ENCODE measurements at places on chromosomes 1 and 21.
A peak's percentile ranks its signal among the peaks of the same experiment; 100 is the strongest.

DNA sequence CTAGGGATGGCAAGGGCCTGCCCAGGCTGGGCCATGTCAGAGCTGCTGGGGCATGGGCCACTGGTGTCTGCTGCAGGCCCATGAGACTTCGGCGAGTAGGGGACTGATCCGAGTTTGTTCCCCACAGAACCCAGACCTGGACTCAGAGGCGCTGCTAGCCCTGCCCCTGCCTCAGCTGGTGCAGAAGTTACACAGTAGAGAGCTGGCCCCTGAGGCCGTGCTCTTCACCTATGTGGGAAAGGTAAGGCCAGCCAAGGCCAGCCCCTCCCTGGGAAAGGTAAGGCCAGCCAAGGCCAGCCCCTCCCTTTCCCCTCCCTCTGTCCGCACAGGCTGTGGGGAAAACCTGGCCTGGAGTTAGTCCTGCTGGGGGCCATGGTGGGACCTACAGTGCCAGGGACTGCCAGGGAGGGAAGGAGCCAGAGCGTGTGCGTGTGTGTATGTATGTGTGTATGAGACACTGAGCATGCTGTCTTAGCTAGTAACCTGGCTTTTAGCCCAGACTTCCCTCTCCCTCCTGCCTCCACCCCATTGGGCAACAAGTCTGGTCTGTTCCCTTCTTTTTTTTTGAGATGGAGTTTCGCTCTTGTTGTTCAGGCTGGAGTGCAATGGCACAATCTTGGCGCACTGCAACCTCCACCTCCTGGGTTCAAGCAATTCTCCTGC is 8.0 kb downstream of the FAAH start:
- peak; percentile 93 for DNase-seq

- no peak for DNase-seq
These were observed 31.7 kb downstream of the ARID1A start for GRCh38 chr1:26727476-26727875.

- no peak for DNase-seq
These were observed 16.4 kb downstream of the FOXJ3 start for GRCh38 chr1:42318601-42319000.

GRCh38 chr21:23887725-23888306 is 1719.5 kb downstream of the MRPL39 start:
- no peak for DNase-seq

GRCh38 chr21:45857761-45858160 is 123.8 kb upstream of the COL6A1 start:
- DNase-seq, result no peak

- DNase-seq, result no peak
These were observed 34.7 kb downstream of the CRB1 start for GRCh38 chr1:197302775-197303174.

DNA sequence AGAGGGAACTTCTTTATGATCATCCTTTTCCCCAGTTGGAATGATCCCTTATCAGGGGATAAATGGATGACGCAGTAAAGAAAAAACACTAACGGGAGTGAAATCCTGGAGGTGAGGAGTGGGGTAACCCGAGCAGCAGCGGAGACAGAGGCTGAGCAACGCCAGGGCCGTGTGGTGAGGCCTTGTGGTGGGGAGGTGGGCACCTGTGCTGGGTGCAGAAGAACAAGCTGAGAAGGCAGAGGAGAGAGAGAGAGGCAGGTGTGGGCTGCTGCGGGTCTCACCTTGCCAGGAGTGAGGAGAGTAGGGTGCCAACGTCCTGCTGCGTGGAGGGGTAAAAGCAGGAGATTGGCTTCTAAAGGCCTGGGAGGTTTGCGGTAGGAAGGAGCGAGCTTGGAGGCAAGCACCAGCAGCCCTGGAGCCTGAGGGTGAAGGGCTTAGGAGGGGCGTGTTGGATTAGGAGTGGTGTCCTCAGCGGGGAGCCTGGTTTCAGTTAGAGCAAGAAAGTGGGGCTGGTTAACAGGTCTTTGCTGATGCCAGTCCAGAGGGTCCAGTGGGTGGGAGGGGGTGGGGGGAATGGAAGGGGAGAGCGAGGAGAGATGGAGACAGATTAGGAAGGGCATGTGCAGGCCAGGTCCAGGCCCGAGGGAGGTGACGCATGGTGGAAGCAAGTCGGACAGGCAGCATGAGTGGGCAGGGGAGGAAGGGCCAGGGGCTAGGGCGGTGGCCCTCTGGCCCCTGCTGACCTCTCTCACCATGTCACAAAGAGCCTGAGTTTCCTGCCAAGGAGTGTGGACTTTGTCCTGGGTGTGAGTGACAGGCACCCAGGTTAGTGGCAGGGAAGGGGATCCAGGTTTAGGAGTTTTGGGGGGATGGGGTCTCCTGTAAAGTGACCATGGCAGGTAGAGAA is 36.7 kb upstream of the LHX4 start:
- no peak for DNase-seq

DNA sequence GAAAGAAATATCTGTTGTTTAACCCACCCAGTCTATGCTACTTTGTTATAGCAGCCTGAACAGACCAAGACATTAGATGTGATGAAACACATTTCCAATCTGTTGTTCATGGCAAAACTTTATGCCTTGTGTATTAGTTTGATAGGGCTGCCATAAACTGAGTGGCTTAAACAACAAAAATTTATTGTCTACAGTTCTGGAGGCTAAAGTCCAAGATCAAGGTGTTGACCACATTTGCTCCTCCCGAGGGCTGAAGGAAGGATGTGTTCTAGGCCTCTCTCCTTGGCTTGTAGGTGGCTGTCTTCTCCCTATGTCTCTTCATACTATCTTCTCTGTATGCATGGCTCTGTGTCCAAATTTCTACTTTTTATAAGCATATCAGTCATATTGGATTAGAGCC is 94.1 kb upstream of the HIVEP3 start:
- DNase-seq, result no peak

DNA sequence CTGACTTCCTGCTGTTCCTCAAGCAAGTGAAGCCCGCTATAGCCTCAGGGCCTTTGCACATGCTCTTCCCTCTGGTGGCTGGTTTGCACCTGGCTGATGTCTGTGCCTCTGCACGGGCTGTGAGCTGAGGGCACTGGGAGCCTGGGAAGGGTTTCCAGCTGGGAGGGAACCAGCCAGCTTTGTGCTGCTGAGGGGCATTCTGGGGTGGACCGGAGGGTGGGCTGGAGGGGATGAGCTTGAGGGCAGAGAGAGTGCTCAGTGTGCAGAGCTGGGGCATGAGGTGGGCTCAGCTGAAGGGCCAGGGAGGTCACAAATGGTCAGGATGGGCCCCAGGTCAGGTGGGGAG is 305.7 kb downstream of the MATN1 start:
- no peak for DNase-seq

DNA sequence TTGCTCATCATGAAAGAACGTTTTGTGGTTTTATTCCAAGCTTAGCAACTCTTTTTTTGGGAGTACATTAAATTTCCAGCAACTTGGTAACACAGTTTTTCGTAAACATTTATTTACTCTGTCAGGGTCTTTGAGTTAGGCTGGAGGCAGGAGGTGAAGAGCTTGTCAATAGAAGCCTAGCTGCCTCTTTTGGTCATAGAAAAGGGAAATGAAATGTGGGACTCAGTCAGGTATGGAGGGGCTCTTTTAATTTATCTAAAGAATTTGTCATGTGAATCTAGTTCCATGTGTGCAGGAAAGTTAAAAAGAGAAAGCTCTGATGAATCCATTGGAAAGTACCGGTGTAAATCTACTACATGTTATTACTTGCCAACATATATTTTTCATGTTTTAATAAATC is 45.9 kb upstream of the PRMT6 start:
- no peak for DNase-seq

DNA sequence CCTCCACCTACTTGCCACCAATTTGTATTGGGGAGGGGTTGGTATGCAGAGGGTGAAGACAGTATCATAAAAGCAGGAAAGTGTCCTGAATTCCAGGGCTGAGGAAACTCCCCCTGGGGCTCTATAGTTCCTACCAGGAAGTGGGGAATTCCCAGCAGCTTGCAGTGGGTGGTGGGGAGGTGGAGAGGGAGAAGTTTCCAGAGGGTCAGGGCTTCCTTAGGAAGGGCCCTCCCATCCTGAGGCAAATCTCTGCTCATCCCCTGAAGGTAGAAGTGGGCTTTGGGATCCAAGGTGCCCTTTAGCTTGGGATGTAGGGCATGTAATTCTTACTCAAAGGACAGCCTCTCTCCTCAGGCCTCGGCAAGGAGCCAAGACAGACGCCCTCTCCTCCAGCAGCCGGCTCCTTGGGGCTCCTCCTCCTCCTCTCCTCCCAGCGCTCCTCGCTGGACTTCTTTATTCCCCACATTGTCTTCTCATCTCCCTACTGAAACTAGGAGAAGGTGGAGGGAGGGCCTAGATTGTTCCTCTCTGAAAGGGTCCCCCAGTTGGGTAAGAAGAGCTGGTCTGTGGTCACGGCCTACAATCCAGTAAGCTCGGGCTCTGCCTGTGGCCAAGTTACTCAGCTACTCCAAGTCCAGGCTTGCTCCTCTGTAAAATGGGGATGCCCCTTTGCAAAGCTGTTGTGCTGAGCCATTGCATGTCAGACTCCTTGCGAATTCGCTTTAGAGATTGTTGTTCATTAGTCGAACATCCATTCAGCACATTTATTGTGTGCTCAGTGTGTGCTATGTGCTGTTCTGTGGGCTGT is 17.9 kb upstream of the CSF1 start:
- no peak for DNase-seq

GRCh38 chr1:234858722-234859121 is 248.7 kb upstream of the IRF2BP2 start:
- no peak for DNase-seq

- no peak for DNase-seq
These were observed 17.5 kb upstream of the TFF3 start for GRCh38 chr21:42332557-42333317.

DNA sequence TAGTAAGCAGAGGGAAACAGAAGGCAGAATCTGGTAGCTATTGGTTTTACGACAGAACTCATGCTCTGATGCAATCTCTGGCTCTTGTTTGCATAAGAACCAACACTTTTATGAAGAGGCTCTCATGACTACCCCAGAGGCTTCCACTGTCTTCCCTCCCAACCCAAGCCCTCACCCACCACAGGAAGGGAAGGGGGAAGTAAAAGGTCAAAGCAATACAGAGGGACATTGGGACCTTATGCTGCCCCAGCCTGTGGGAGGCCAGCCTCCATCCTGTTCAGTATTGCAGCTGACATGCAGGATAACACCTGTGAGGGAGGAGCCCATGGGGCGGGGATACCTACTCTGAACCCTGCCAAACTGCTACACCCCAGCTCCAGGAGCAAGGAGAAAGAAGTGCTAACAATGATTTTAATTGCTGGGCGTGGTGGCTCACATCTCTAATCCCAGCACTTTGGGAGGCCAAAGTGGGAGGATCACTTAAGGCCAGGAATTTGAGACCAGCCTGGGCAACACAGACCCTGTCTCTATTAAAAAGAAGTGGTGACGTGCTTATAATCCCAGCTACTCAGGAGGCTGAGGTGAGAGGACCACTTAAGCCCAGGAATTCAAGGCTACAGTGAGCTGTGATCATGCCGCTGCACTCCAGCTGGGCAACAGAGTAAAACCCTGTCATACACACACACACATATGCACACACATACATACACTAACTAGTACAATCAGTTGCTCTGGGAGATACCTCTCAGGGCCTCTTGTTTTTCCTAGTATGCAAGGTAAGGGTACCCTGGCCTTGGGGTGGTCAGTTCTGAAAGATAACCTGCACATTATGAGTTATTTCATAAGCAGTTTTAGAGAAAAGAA is 9.5 kb downstream of the MR1 start:
- DNase-seq, result no peak

GRCh38 chr1:66540434-66541032 is 6.6 kb downstream of the SGIP1 start:
- no peak for DNase-seq

GRCh38 chr1:237562242-237562823 is 328.4 kb downstream of the ZP4 start:
- no peak for DNase-seq

- peak; percentile 23 for DNase-seq
These were observed 5.2 kb upstream of the AGO3 start for GRCh38 chr1:35925741-35926140.

DNA sequence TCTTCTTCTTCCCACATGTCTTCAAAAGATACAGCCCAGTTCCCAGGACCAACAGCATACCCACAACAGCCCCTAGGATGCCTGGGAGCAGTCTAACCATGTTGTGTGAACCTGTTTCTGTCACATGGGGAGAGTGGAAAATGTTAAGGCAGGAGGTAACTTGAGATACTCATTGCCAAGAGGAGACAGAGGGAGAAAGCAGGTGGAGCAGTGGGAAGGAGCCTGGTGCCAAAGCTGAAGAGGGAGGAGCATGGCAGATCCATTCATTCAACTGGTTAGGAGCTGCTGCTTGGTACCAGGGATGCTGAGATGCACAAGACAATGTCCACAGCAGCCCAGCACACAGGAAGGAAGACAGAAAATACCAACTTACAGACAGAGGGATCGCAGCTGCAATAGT is 149.8 kb upstream of the ETV3 start:
- no peak for DNase-seq

GRCh38 chr1:119898530-119898929 is 2.2 kb upstream of the ADAM30 start:
- no peak for DNase-seq

DNA sequence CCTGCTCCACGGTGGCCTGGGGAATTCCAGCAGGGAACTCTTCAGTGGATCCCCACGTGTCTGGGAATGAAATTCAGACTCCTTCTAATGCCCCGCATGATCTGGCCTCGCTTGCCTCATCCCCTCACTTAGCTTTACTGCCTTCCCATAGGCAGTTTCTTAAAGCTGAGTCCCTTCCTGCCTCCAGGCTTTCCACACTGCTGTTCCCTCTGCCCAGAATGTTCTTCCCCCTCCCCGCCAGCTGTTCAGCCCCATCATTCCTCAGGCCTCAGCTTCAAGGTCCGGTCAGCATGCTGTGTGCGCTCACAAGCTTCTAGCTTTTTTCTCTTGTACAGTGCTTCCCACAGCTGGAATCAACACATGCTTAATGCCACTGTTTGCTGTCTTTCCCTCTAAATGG is 54.9 kb upstream of the WASF2 start:
- DNase-seq, result no peak

GRCh38 chr1:20151906-20152598 is 12.9 kb downstream of the PLA2G2F start:
- DNase-seq, result peak; percentile 82

- DNase-seq, result no peak
These were observed 250.1 kb downstream of the KCNH1 start for GRCh38 chr1:210883821-210884220.

GRCh38 chr1:6471970-6472368 is 6.0 kb upstream of the TNFRSF25 start:
- DNase-seq, result no peak

DNA sequence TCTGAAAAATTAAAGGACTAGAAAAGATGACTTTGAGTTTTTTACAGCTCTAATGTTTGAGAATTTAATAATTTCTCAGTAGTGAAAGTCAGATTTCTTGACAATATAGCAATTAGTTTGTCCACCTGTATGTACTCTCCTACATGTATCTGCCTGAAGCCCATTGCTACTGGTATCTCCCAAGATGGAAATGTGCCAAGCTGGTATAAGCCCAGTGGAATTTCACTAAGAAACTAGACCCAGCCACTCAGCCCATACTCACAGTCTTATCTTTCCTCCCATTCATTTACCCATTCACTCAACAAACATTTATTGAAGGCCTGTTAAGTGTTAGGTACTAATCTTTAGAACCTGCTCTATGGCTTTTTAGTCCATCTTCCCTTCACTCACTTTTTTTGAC is 21.6 kb upstream of the TRIM45 start:
- DNase-seq, result no peak
